ENCODE measurements at places on chromosomes 1 and 21. TPM values are rescaled to one million over a fixed set of nuclear protein-coding genes. Genes with fewer than 3 reads are reported as not detected.

Gene CFAP74
- 0.41 TPM for total RNA-seq

Gene PALMD
- not detected for total RNA-seq

Gene OR10J1
- total RNA-seq = not detected

Gene CELA2A
- not detected for total RNA-seq

Gene CDK18
- 8.4 TPM for total RNA-seq

Gene DDR2
- total RNA-seq = 0.31 TPM

Gene CLCNKA
- total RNA-seq = not detected

Gene C1orf53
- total RNA-seq = 1.2 TPM

Gene CCSAP
- total RNA-seq = 9.9 TPM

Gene CASQ2
- not detected for total RNA-seq

Gene LRRC8B
- 31.7 TPM for total RNA-seq

Gene AADACL3
- total RNA-seq = not detected

Gene SELP
- 0.81 TPM for total RNA-seq

Gene FMN2
- not detected for total RNA-seq

Gene FNBP1L
- total RNA-seq = 0.25 TPM

Gene FAM72C
- 25.9 TPM for total RNA-seq

Gene LCA5L
- not detected for total RNA-seq

Gene ESRRG
- total RNA-seq = not detected

Gene FCRL4
- total RNA-seq = not detected

Gene NGF
- not detected for total RNA-seq

Gene AVPR1B
- total RNA-seq = not detected

Gene C1orf141
- not detected for total RNA-seq

Gene SPRR3
- not detected for total RNA-seq

Gene KRTAP6-2
- not detected for total RNA-seq

Gene SPRR1A
- not detected for total RNA-seq

Gene HMCN1
- not detected for total RNA-seq

Gene MAP3K21
- 2.7 TPM for total RNA-seq

Gene AKNAD1
- total RNA-seq = not detected

Gene MSH4
- 0.16 TPM for total RNA-seq

Gene ZNF683
- 1.3 TPM for total RNA-seq

Gene SERBP1
- total RNA-seq = 491 TPM

Gene IFI44
- 37.2 TPM for total RNA-seq

Gene SLC5A9
- not detected for total RNA-seq

Gene MXRA8
- total RNA-seq = 0.98 TPM

Gene DAB1
- total RNA-seq = not detected

Gene SNRNP40
- total RNA-seq = 98.6 TPM

Gene SELENBP1
- total RNA-seq = not detected

Gene AUNIP
- total RNA-seq = 8.8 TPM

Data from activated CD8-positive, alpha-beta T cell treated with anti-CD3 and anti-CD28 coated beads for 36 hours (primary cell).